IgD-negative memory B cell (primary cell): ENCODE measurements at places on chromosomes 6 and 20. TPM values are rescaled to one million over a fixed set of nuclear protein-coding genes. Genes with fewer than 3 reads are reported as not detected.

The GPLD1 gene
- 0.95 TPM for polyA plus RNA-seq

The BTN3A1 gene
- 38.6 TPM for polyA plus RNA-seq

The SEMG1 gene
- not detected for polyA plus RNA-seq

The NR2E1 gene
- polyA plus RNA-seq: not detected

The SNAP25 gene
- polyA plus RNA-seq: not detected

The TRIM40 gene
- 0.10 TPM for polyA plus RNA-seq

The GHRH gene
- polyA plus RNA-seq: not detected

The OR2W1 gene
- not detected for polyA plus RNA-seq

The HLA-F gene
- 393 TPM for polyA plus RNA-seq

The RIPOR2 gene
- 561 TPM for polyA plus RNA-seq

The CLPSL2 gene
- not detected for polyA plus RNA-seq

The KIAA1755 gene
- polyA plus RNA-seq: not detected

The GPX5 gene
- polyA plus RNA-seq: not detected

The ZBTB22 gene
- polyA plus RNA-seq: 14.8 TPM

The HLA-DRA gene
- 8,827 TPM for polyA plus RNA-seq

The SLC22A23 gene
- polyA plus RNA-seq: 0.35 TPM

The SIRPB2 gene
- 0.15 TPM for polyA plus RNA-seq

The PRSS35 gene
- not detected for polyA plus RNA-seq

The NKAIN2 gene
- polyA plus RNA-seq: not detected

The TMEM244 gene
- polyA plus RNA-seq: 0.84 TPM

The ZNF334 gene
- polyA plus RNA-seq: not detected

The SYCP2L gene
- not detected for polyA plus RNA-seq

The TAF11 gene
- polyA plus RNA-seq: 17.3 TPM
